ENCODE measurements at places on chromosomes 1 and 21.

GRCh38 chr1:55997536-55997935, 581.8 kb downstream of the PLPP3 start:
- no peak for DNase-seq

GRCh38 chr1:229832695-229833094, 206.6 kb downstream of the URB2 start:
- no peak for DNase-seq

- DNase-seq = no peak
Measured at GRCh38 chr1:46517010-46517600, 27.5 kb downstream of the DMBX1 start.

- DNase-seq = no peak
Measured at GRCh38 chr1:54135436-54136120, 17.2 kb downstream of the CDCP2 start.

Data from activated T-cell treated with anti-CD3 and anti-CD28 coated beads, Interleukin-2, amount 50 U/mL, for 24 hours (primary cell).